ENCODE measurements at places on chromosomes 7 and 10. TPM values are rescaled to one million over a fixed set of nuclear protein-coding genes. Genes with fewer than 3 reads are reported as not detected.

DNA sequence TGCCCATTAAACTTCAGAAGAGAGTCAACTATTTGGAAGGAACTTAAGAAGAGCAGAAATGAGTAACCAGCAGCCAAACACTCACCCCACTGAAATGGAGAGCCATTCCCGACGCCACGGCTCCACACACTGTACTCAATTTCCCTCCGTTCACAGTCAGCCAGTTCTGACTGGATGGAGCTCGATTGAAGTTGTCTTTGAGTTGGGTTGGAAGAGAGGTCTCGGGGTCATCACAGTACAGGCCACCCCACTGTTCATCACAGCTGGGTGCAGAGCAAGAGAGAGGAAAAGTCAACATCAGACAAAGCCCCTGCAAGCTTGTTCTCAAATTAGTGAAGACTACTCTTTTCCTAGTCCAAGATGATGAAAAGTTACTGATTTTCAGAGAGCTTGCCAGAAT is 75.9 kb upstream of the SLC26A5 start:
- H3K36me3 ChIP-seq: no peaks in the 10 kb centered on the region
- H3K27ac ChIP-seq: no peak overlapping the region
- H3K27me3 ChIP-seq: no peaks in the 10 kb centered on the region

DNA sequence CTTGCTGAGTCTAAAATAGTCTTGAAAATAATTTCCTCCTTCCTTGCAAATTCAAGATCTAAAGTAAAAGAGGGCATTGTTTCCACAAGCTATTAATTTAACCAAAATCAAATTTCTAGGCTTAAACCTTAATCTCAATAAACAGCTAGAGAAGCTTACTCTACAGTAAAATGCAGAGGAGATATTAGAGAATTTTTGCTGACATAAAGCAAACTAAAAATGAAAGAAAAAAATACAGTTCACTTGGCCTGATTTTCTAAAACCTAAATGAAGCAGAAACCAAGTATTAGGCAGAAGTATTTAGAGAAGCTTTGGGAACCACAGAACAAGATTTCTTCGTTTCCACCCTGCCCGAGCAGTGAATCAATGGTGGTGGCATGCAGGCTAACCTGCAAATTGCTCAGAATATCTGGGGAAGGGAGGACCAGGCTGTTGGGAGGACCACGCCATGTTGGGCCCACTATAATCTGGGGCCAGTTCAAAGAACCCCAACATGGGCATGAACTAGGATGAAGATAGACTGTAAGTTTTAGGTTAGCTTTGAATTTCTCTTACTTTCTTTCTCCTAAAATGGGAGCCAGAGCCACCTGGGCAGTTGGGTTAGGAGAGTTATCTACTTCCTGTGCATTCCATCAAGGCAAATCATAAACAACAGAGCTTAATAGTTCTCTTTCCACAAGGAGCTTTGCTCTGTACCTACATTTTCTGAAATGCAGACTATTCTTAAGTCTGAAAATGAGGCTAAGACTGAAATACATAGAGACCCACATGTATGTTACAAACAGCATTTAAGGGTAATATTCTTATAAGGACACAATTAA is 4.1 kb downstream of the LAMB1 start:
- no peaks in the 10 kb centered on the region for H3K27me3 ChIP-seq
- no peaks in the 10 kb centered on the region for H3K36me3 ChIP-seq
- H3K27ac ChIP-seq: peak overlapping the region; percentile 33

DNA sequence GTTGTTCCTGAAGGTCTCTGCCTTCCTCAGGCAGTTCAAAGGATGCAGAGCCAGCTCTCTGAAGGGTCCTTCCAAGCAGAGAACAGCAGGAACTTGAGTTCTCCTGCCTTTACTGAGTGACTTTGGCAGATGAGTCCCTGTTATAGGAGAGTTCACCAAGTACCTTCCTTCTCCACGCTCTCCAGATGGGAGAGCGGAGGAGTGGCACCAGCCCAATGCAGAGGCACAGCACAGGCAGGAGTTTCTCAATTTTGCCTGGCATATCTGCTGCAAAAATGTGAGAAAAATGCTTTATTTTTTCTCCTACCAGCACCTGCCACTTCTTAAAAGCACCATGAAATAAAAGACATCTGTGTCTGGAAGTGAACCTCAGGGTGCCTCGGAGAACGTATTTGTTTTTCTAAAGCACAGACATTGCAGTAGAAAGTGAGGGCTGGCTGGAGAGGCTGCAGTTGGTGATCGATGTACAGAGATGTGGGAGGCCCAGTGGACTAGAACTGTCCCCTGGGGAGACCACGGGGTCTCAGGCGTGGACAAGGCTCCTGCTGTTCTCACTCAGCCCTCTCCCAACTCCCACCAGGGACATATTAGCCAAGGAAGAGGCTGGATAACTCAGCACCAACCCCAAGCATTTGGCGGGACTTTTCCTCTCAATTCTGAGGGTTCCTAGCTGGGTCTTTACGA is 174.5 kb downstream of the WDR37 start:
- DNase-seq: no peak
- H3K36me3 ChIP-seq: no peaks in the 10 kb centered on the region
- H3K4me1 ChIP-seq: no peaks in the 10 kb centered on the region
- H3K27ac ChIP-seq: no peak overlapping the region
- no peaks in the 10 kb centered on the region for H3K27me3 ChIP-seq
- no peak overlapping the region for H3K4me3 ChIP-seq

GRCh38 chr10:125727436-125727835 is 7.9 kb downstream of the EDRF1 start:
- no peak overlapping the region for H3K4me3 ChIP-seq
- H3K4me1 ChIP-seq: no peaks in the 10 kb centered on the region
- no peaks in the 10 kb centered on the region for H3K36me3 ChIP-seq

DNA sequence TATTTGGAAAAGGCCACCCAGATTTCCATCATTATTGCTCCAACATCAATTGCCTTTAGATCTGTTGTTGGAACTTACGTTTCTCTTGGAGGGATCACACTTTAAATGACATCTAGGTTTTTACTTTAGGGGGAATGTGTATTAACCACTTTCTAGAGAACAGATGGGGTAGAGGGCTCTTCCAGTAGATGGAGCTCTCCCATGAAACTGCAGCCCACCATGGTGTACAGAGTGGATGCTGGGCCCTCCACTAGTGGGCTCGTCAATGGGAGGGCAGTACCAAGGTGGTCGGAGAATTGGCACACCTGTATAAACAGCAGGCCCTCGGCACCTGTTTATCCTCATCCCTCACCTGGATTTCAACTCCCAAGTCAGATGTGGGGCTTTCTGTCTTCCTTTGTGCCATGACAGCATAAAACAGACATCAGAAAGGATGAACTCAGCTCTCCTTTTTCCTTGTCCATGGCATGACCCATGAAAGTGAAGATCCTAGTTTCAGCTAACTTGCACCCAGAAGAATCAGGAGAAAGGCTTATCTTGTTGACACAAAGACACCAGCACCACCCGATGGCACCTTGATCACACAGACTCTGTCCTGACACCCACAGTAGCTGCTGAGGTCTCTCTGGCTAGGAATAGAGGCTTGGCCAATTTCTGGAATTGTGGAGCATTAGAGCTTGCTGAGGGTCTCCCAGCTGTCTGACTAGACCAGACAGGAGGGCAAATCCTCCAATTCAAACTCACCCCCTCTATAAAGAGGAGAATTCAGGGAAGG is 150.5 kb downstream of the CYP26A1 start:
- no peaks in the 10 kb centered on the region for H3K27me3 ChIP-seq
- no peaks in the 10 kb centered on the region for H3K4me1 ChIP-seq
- no peaks in the 10 kb centered on the region for H3K36me3 ChIP-seq
- no peak for DNase-seq

DNA sequence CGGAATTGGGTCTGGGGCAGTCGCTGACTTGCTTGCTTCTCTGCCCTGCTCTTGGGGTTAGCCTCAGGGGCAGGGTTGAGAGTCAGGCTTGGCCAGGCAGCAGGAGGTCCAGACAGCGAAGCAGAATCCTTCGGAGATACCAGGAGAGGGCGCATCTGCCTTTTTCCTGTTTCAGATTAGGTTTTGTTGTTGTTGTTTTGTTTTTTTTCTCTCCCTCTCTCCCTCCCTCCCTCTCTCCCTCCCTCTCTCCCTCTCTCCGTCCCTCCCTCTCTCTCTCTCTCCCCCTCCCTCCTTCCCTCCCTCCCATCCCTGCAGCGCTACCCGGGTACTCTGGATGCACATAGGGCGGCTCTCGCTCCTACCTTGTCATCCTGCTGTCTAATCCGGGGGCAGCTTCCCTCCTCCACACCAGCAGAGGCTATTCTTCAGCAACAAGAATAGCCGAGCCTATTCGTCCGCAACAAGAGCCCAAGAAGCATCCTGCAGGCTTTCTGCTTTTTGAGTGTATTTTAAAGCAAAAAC is 758 bp upstream of the OPTN start:
- peak; percentile 65 for DNase-seq
- peak overlapping the region; percentile 91 for H3K4me3 ChIP-seq
- H3K4me1 ChIP-seq: peaks cover 21% of the 10 kb centered on the region
- H3K27ac ChIP-seq: peak overlapping the region; percentile 87
- no peaks in the 10 kb centered on the region for H3K36me3 ChIP-seq

GRCh38 chr7:154864523-154864891 is 138.4 kb downstream of the PAXIP1 start:
- H3K4me1 ChIP-seq: no peaks in the 10 kb centered on the region
- H3K27me3 ChIP-seq: no peaks in the 10 kb centered on the region
- no peak overlapping the region for H3K4me3 ChIP-seq
- DNase-seq: no peak

COL17A1 gene
- not detected for total RNA-seq

Data from right lobe of liver (tissue), 6 donors.